ENCODE measurements at places on chromosomes 11 and 22.

- no peak for ATAC-seq
These were observed 96.5 kb downstream of the EXT2 start for GRCh38 chr11:44192017-44192385.

DNA sequence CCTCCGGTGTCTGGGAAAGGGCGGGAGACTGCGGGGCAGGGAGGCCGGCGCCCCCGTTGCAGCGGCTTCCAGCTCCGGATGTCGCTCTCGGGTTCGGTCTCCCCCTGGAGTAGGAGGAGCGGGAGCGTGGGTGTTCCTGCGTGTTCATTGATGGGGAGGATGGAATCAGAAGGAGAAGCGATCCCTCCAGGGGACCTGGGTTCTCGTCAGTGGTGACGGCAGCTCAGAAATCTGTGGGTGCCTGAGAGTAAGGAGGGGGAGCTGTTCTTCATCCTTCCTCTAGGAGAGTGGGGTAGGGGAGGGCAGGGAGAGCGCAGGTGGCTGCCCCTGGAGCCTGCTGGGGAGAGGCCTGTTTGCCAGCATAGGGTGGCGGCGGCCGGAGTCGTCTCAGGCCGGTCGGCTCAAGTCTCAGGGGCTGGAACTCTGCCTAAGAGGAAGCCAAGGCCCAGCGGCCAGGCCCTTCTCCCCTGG is 1.1 kb downstream of the UBASH3B start:
- ATAC-seq = no peak

DNA sequence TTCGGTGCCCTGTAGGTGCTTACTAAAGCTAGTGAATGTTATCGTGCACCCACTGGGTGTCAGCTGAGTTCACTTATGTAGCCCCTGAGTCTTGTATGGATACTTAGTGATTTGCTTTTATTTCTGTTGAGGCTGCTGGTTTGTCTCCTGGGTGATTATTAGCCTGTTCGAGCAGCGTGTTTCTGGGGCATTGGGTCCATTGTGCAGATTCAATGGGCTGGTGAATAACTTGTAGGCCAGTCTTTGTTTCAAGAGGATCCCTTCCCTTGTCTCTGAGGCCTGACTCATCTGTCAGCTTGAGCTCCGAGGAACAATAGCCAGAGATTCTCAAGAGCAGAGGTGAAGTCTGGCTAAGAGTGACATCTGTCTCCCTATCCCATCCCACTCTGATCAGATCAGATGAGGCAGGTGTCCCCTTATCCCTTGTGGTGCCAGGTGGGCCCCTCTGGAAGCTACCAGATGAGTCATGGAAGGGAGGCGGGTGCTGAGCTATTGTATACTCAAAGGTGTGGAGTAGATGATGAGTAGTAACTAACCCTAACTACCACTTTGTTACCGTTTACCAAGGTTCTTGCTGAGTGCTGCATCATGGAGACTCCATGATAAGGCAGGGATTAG is 3.7 kb downstream of the MIAT start:
- no peak for ATAC-seq

- no peak for ATAC-seq
These were observed 84.1 kb downstream of the PDE3B start for GRCh38 chr11:14727746-14728145.

DNA sequence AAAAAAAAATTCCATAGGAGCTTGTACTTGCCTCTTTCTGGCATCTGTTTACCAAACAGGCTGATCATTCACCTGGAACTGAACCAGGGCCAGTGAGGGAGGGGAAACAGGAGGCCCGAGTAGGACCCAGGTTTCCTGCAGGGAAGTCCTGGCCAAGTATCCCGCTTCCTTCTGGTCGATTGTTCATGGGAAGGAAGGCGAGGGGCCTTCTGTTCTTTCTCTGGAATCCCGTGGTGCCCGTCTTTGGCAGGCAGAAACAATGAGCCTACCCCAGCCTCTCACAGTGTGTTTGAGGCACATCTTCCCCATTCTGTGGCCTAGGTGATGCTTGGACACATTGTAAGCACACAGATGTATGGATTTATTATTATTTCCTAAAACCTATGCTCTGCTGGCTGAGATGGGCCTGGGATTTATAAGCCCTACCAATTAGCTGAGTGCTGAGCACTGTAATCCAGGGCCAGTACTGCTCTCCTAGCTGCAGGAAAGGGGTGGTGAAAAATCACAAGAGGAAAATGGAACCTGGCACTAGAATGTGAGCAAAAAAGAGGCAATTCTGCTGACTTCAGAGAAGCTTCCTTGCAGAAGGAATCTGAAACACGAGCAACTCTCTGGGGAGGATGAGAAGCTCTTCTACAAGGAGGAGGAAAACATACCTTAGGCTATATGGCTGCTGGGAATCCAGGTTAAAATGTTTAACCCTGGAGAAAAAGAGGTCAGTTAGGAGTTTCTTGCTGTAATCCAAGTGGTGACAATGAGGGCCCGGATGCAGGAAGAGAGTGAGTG is 53.5 kb downstream of the PRR5L start:
- no peak for ATAC-seq

- no peak for ATAC-seq
These were observed 78.8 kb downstream of the ST3GAL4 start for GRCh38 chr11:126433989-126434949.

- ATAC-seq = no peak
These were observed 57.8 kb upstream of the TTC12 start for GRCh38 chr11:113256431-113257202.

DNA sequence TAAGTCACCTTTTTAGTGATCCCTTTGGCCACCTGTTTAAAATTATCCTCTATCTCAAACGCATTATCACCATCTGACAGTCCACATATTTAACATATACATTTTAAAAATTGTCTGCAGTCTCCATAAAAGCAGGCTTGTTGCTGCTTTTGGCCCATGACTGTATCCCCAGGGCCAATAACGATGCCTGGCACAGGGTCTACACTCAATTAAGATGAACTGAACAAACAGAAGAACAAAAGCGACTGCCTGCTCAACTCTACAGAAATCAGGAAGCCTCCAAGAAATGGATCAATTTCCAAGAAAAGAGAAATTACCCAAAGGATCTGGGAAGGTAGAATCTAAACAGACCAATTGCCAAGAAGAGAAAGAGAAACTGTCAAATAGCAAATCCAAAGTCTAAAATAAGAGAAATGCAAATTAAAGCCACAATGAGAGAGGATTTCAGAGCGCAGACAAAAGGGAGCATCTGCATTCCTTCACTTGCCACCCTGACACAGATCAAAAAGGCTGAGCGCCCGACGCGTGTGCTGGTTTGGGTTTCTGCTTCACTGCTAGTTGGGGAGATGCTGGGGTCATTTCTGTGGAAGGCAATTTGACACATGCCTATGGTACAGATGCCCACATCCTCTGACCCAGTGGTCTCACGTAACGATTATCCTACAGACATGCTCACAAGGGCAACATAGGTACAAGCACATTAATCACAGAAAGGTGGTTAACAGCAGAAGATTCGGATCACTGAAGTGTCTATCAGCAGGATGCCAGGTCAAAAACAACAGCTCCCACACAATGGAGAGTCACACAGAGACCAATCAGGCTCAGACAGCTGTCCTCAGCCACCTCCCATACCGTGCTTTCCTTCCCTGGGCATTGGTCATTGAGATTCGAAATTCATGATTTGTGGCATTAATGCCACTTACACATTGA is 55.9 kb downstream of the SHISAL1 start:
- ATAC-seq = no peak

DNA sequence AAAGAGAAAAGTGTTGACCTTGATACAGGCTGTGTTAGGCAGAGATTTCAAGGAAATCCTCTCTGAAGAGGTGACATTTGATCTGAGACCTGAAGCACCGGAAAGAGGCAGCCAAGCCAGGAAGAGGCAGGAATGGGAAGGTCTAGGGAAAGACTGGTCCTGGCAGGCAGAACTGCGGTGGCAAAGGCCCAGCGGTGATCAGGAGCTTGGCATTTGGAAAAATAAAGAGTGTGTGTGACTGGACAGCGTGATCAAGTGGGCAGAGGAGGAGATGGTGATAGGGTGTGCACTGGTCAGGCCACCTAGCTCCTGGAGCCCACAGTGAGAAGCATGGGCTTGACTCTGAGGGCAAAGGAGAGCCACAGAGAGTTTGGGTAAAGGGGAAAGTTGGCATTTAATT is 27.2 kb upstream of the GAB4 start:
- ATAC-seq = no peak

DNA sequence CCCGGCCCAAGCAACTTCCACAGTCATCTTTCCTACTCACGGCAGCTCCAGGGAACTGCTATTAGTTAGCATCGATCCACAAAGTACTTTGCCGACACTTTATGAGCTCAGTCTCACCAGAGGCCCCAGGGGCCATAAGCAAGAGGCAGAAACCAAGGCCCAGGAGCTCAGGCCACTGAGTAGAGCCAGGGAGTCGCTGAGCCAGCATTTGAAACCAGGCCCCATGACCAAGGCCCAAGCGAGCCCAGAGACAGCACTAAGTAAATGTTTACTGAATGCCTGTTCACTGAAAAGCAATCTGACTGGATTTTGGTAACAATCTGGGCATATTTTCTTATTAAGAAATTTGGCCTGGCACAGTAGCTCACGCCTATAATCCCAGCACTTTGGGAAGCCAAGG is 43.3 kb downstream of the ARRB1 start:
- peak; percentile 66 for ATAC-seq

GRCh38 chr11:126257764-126258163 is 10.9 kb downstream of the SRPRA start:
- no peak for ATAC-seq

DNA sequence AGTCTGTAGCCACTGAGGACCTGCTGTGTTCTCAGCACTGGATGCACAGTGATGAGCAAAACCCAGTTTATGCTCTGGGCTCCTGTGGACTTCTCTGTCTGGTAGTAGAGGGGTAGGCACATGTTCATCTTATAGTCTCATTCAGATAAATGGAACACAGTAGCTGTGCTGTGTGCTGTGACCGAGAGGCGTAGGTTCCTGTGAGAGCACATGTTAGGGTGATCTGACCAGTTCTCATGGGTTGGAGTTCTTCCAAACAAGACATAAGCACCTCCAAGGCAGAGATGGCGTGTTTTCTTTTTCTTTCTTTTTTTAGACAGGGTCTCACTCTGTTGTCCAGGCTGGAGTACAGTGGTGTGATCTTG is 154.8 kb upstream of the RASSF10 start:
- ATAC-seq = no peak

DNA sequence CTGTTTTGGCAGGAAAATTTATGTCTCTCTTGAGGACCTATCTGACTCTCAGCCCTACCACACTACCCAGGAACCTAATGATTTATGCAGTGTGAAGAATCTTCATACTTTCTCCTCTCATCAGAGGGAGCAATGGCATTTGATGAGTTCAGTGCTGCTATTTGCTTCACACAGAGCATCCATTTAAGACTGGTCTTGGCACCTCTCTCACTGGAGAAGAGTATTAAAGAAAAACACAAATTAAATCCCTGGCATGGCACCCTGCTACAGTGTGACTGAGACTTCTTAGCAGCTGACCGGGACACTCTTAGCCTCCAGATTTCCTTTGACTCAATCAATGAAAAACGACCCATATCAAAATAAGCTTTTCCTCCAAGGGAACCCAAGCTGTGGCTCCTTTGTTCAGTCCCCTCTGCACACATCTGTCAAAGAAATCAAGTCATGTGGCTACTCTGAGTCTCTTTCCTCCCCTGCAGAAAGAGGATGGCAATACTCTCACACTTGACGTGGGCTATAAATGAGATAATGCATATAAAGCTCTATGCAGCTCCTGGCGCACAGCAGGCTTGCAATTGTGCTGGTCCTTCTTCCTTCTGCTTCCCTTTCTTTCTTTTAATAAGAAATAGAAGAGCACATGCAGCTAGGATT is 186.1 kb upstream of the E2F8 start:
- no peak for ATAC-seq

GRCh38 chr22:34293324-34293723 is 373.0 kb upstream of the LARGE1 start:
- ATAC-seq = no peak

GRCh38 chr11:24587635-24588034 is 90.8 kb downstream of the LUZP2 start:
- ATAC-seq = no peak

DNA sequence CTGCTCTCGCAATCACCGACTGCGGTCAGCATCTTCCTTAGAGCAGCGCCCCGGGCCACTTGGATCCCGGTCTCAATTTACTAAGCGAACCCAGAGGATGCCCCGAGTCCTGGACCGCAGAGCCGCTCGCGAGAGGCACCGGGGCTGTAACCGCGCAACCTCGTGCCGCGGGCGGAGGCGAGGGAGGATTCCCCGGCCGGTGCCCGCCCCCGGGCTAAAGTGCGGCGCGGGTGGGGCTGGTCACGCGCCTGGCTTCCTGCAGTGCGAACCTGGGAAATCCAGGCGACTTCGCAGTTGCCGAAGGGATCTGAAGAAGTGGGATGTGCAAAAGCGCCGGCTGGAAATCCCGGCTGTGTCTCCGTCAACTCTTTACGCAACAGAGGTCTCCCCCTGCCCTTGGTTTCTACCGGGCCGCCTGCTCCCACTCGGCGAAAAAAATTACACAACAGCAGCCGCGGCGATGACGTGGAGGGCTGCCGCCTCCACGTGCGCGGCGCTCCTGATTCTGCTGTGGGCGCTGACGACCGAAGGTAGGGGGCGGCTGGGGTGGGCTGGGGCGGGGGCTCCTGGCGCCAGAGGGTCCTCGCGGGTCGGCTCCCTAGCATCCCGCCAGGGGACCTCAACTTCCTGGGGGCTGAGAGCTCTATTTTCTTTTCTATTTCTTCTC is at the start of gene NCR3LG1:
Gene NCR3LG1 (plus strand): TSS at position 291 of the 667 bp plus-strand sequence. CDS start 170 bp downstream, at position 461.
- peak; percentile 84 for ATAC-seq

DNA sequence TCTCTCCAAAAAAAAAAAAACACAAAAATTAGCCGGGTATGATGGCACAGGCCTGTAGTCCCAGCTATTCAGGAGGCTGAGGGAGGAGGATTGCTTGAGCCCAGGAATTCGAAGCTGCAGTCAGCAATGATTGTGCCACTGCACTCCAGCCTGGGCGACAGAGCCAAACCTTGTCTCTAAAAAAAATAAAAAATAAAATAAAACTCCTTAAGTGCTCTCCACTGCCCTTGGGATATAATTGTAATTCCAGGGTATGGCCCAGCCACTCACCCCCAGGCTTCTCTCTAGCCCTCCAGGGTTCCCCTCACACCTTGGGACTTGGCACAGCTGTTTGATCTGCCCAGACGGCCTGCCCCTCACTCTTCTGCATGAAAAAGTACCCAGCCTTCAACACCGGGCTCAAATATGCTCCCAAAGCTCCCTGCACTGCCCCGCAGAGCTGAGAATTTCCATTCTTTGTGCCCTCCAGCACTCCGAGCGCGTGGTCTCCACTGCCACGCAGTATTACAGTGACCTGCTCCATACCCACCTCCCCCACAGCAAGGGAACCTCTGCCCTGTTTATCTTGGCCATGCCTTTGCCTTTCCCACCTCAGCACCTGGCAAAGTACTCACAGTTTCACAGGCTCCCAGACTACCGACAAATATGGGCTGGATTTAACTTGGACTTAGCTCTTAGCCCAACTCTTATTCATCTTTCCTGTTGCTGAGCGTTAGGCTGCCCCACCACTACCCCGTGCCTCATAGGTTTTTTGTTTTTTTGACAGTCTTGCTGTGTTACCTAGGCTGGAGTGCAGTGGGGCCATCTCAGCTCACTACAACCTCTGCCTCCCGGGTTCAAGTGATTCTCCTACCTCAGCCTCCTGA is 7.6 kb upstream of the FTH1 start:
- ATAC-seq = no peak

GRCh38 chr22:25122136-25122764 is 77.4 kb upstream of the CRYBB3 start:
- ATAC-seq = no peak
